ENCODE measurements at places on chromosomes 12 and 14. TPM values are rescaled to one million over a fixed set of nuclear protein-coding genes. Genes with fewer than 3 reads are reported as not detected.

The ARG2 gene
- total RNA-seq = 35.5 TPM

The TSPAN9 gene
- 19.0 TPM for total RNA-seq

The KLRC2 gene
- total RNA-seq = not detected

The FANCM gene
- 11.9 TPM for total RNA-seq

GRCh38 chr14:59583755-59584154 is 7.1 kb upstream of the CCDC175 start:
- peak; percentile 45 for DNase-seq

DNA sequence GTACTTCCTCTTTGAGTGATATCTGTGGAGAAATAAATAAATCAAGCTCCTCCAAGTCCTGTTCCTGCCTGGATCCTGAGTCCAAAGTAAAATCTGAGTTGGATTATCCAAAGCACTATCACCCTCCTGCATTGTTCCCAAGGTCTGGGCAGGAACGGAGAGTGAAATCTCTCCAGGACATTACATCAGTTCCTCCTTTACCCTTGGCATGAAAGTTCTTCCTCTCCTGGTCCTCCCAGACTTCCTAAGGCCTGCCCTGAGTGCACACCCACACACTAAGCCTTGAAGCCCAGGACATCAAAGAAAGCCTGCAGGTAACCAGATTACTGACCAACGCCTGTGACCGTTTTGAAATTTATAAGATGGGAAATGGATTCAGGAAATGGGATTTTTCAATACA is 206.8 kb upstream of the BCL2L14 start:
- no peak for DNase-seq

GRCh38 chr12:30962047-30962446 is 35.5 kb downstream of the TSPAN11 start:
- no peak for DNase-seq

DNA sequence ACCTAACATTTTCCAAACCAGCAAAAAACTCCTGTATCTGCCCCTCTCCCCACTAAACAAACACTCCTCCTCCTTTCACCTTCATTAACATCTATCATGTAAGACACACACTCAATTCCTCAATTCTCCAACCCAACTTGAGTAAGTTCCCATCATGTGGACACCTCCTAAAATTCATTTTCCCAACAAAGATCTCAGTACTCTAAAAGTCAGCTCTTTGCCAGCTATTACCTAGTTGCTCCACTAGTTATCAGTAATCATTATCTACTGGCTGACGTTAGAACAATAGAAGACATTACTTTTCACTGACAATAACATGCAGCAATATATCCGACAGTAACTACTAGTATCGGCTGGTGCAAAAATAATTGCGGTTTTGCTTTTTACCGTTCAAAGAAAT is 42.1 kb downstream of the HNRNPC start:
- DNase-seq = no peak

DNA sequence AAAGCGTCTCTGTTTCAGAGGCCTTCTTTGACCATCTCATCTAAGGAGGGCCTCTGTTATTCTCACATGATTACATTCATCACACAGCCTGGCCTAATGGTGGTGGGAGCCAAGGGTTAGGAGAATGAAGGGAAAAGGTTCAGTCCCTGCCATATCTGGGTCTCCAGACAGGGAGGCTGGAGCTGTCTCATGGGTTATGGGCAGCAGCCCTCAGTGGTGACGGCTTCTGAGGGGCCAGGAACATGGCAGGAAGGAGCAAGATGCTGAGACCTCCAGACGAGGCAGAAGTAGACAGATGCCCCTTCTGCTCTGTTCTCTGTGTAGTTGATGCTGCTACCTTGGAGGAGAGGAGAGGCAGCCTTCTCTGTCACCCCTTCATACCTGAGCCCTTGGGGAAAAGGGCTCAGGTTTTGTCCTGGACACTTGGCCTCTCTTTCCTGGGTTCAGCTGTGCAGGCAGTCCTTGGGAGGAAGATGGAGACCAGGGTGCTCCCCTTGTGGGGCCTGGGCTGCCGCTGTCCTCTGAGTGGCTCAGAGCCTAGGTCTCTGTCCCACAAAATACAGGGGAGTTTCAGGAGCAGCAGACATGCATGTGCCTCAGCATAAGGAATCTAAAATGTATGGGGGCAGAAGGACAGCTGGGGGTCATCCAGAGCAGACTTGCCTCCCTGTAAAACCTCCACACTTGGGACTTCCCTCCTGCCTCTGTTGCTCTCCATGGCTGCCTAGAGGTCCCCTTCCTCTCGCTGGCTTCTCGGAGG is 3.6 kb downstream of the IFI27L2 start:
- DNase-seq = peak; percentile 12

DNA sequence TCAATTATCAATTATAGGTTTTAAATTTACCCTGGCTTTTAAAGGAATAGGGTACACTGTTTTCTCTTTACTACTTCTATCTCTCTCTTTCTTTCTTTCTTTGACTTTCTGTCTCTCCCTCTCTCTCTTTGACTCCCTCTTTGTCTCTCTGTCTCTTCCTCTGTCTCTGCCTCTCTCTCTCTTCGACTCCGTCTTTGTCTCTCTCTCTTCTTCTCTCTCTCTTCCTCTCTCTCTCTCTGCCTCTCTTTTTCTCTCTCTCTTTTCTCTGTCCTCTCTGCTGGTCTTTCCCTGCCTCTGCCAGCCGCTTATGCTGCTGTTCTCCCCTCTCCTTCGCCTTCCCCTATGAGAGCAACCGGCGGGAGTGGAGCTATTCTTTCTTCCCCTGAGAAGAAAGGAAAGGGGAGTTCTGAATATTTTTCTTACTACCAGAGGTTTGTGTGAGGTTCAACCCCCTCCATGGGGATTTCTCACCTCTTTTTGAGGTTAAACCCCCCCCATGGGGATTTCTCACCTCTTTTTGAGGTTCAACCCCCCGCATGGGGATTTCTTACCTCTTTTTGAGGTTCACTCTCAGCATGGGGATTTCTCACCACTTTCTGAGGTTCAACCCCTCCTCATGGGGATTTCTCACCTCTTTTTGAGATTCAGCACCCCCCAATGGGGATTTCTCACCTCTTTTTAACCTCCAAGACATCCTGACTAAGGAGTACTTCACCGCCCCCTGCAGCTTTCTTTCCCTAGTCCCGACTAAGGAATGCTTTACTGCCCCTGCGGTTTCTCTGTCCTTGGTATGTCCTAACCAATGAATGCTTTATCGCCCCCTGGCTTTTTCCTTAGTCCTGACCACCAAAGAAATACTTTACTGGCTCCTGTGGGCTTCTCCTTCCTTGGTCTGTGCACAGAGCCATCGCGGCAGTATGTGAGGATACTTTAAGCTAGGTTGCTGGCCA is 27.4 kb upstream of the DDHD1 start:
- DNase-seq = peak; percentile 83

GRCh38 chr12:121925358-121925695 is 6.9 kb downstream of the CFAP251 start:
- DNase-seq = no peak

DNA sequence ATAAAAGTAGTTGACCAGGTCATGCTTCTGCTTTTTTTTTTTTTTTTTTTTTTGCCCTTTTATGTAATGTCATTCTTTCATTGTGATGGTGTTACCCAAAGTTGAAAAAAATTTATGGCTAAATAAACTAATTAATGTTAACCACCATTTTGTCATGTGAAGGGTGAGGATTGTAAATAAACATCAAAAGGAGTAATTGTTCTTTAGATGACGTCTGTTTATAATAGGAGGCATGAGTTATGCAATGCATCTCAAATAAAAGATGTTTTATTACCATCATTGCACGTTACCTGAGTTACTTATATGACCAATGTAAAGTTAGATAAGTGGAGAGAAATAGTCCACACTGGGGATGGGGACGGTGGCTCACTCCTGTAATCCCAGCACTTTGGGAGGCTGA is 349.9 kb upstream of the PDE3A start:
- DNase-seq = no peak
